ENCODE measurements at places on chromosomes 4 and X. TPM values are rescaled to one million over a fixed set of nuclear protein-coding genes. Genes with fewer than 3 reads are reported as not detected.
A peak's percentile ranks its signal among the peaks of the same experiment; 100 is the strongest.

GRCh38 chr4:6192245-6192644 lies 8.1 kb downstream of the JAKMIP1 start:
- no peaks in the 10 kb centered on the region for H3K36me3 ChIP-seq
- peaks cover 5% of the 10 kb centered on the region for H3K27me3 ChIP-seq
- DNase-seq, result no peak

DNA sequence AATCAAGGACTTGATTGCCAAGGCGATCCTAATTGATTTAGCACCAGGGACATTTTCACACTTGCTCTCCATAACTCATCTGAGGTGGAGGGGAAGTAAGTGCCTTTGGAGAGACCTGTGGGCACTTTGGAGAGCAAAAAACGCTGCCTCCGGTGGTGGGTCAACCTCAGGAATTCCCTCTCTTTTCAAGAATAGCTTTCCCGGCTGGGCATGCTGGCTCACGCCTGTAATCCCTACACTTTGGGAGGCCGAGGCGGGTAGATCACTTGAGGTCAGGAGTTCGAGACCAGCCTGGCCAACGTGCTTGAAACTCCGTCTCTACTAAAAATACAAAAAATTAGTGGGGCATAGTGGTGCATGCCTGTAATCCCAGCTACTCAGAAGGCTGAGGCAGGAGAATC lies 49.2 kb downstream of the PRPS1 start:
- peak overlapping the region; percentile 82 for H3K4me3 ChIP-seq
- H3K36me3 ChIP-seq, result no peaks in the 10 kb centered on the region
- no peak for DNase-seq
- H3K4me1 ChIP-seq, result peaks cover 55% of the 10 kb centered on the region
- H3K27me3 ChIP-seq, result no peaks in the 10 kb centered on the region

DNA sequence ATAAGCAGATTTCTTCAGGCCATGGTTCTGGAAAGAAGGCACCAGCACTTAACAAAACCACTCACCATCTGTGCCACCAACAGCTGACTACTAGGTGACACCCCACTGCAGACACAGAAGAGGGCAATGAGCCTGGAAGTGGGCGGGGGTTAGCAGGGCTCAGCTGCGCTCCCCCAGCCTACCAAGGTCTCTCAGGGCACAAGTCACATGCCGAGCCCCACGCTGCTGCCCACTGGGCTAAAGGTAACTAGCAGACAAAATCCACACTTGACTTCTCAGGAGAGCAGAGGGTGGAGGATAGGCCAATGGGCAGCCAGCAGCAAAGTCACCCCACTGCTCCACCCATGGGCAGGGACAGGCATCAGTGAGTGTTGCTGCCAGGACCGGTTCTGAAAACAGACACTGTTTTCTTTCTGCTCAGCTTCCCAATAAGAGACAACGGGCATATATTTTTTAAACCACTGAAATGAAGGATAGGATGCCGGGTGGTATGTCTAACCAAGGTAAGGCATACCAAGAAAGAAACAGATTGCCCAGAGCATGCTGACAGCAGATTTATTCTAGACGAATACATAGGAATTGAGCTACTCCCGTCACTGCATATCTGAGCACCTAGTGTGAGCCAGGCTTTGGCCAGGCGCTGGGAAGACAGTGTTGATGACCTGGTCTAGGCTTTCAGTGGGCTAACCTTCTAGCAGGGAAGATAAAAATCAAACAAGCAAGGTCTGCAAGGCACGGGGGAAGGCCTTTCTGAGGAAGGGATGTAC lies 20.1 kb downstream of the ACSL1 start:
- H3K4me1 ChIP-seq, result peaks cover 25% of the 10 kb centered on the region
- no peak for DNase-seq
- no peak overlapping the region for H3K27ac ChIP-seq
- H3K36me3 ChIP-seq, result no peaks in the 10 kb centered on the region

DNA sequence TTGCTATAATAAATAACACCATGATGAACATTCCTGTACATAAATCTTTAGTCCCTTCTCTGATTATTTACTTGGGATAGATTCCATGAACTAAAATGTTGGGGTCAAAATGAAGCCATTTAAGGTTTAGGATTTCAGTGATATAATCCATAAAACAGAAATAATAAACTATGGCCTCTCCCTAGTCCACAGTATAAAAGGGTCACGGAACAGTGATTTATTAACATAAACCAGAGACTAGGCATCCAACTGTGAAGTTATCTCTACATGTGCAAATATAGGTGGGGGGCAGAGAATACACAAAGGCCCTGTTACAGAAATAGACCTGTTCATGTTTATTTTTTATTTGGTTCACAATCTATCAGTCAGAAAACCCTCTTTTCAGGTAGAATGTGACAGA lies 499.1 kb upstream of the SLIT2 start:
- H3K4me3 ChIP-seq, result no peak overlapping the region
- no peaks in the 10 kb centered on the region for H3K4me1 ChIP-seq
- DNase-seq, result no peak

- H3K4me1 ChIP-seq, result no peaks in the 10 kb centered on the region
- H3K27ac ChIP-seq, result no peak overlapping the region
- H3K36me3 ChIP-seq, result no peaks in the 10 kb centered on the region
- no peak for DNase-seq
These were observed 360.4 kb upstream of the AGA start for GRCh38 chr4:177802661-177803060.

- H3K36me3 ChIP-seq, result no peaks in the 10 kb centered on the region
- no peak overlapping the region for H3K27ac ChIP-seq
- no peaks in the 10 kb centered on the region for H3K27me3 ChIP-seq
- H3K4me3 ChIP-seq, result no peak overlapping the region
- DNase-seq, result no peak
These were observed 253.6 kb downstream of the CBLL2 start for GRCh38 chrX:22526339-22526738.

- no peaks in the 10 kb centered on the region for H3K4me1 ChIP-seq
- H3K27me3 ChIP-seq, result no peaks in the 10 kb centered on the region
- H3K36me3 ChIP-seq, result no peaks in the 10 kb centered on the region
- no peak overlapping the region for H3K4me3 ChIP-seq
- H3K27ac ChIP-seq, result no peak overlapping the region
These were observed 470.0 kb downstream of the FAT4 start for GRCh38 chr4:125784741-125785140.

DNA sequence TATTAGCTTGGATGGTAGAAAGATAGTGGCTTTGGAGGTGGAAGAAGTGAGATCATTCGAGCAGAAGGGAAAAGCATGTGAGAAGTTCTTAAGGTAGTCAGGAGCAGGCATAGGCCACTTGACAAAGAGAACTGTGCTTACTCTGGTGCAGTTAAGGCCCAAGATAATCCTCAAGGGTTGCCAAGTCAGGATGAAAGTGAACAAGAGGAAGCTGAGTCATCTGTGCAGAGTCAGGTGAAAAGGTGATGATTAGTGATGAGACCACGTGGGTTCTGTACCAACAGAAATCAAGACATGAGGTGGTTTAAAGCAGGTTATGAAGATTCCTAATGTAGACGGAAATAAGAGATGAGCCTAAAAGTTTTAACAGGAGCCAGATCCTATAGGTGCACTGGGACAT lies 369.8 kb downstream of the DTHD1 start:
- H3K27ac ChIP-seq, result no peak overlapping the region
- no peaks in the 10 kb centered on the region for H3K4me1 ChIP-seq
- DNase-seq, result no peak

DNA sequence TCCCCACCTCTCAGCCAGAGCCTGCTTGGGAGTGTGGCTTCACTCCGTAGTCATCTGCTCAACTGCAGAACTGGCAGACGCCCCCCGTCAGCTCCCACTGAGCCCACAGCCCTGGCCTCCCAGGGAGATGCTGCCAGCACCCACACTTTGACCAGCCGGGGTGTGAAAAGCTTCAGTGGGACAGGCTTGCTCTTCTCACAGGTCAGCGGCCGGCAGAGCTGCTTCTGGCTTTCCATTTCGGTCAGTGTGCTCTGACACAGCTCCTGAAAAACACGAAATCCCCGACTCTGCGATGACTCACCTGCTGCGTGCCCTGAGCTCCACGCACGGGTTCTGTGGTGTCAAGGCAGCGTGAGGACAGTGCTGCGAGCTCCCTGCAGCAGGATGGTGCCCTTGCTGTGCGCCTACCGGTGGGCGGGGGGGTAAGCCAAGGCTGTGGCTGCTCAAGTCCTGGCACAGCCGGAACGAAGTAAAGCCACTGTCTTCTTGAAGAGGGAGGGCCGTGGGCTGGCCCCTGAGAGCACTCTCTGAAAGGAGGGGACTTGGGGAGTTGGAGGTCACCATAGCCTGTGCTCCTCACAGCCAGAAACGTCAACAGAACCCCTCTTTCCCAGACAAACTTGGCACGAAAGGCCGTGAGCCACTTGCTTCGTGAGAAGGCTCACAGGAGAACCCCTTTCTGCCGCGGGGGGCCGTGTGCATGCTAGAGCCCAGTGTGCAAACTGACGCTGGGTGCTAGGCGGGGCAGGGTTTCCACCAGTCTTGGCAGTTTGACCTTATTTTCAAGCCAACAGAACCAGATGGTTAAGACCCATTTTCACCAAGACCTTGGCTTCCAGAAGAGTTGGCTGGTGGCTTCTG lies 23.6 kb downstream of the NOP14 start:
- H3K27ac ChIP-seq, result no peak overlapping the region
- H3K27me3 ChIP-seq, result no peaks in the 10 kb centered on the region
- peaks cover 64% of the 10 kb centered on the region for H3K36me3 ChIP-seq
- H3K4me3 ChIP-seq, result no peak overlapping the region

DNA sequence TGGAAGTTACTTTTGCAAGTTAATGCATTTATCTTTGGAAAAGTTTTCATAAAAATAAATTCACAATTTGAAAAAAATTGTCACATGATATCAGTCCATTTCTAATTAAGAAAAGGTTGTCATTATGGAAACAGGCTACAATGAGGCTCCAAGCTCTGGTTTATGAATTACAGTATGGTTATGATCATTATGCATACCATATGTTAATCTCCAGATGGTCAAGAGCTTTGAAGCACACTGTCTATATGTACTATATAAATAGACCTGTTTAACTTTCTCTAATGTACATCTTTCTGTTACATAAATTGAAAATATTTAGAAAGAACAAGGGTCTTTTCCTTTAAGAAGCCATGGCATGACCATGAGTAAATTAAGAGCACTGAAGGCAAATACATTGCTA lies 2338.8 kb downstream of the PCDH7 start:
- H3K27me3 ChIP-seq, result no peaks in the 10 kb centered on the region
- H3K4me3 ChIP-seq, result no peak overlapping the region
- DNase-seq, result no peak

DNA sequence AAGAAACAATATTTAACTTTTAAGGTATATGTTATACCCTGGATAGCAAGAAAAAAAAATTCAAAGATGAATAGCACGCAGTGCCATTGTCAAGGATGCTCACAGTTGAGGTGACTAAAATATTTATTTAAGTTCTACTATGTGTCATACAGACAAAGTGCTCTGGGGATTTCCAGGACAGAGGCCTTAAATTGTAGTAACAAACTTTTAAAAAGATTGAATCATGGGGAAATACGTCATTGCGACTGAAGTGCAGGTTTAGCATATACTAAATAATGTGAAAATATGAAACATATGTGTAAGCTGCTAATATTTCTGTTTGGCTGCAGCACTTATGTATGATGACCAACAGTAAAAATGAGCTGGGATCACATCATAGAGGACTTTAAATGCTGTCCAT lies 748.0 kb upstream of the PCDH7 start:
- no peaks in the 10 kb centered on the region for H3K36me3 ChIP-seq
- no peaks in the 10 kb centered on the region for H3K4me1 ChIP-seq
- no peaks in the 10 kb centered on the region for H3K27me3 ChIP-seq
- no peak overlapping the region for H3K27ac ChIP-seq
- no peak for DNase-seq

DNA sequence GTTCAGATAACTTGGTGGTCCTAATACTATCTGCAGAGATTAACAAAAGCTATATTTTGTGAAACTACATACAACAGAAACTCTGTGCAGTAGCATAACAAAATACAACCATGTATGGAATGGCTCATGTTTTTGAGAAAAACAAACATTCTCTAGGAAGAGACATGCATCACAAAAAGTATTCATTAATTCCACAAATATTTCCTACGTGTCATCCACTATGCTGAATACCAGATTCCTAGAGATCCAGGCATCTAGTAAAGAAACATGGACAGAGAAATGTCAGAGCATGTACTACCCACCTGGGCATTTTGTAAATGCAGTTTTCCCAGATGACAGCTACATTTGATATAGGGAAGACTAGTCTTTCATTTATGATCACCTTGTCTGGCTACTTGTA lies 248.1 kb downstream of the OPHN1 start:
- H3K36me3 ChIP-seq, result no peaks in the 10 kb centered on the region
- DNase-seq, result no peak
- no peak overlapping the region for H3K4me3 ChIP-seq
- no peaks in the 10 kb centered on the region for H3K4me1 ChIP-seq
- no peaks in the 10 kb centered on the region for H3K27me3 ChIP-seq

- peak overlapping the region; percentile 84 for H3K4me3 ChIP-seq
- peak overlapping the region; percentile 65 for H3K27ac ChIP-seq
- no peaks in the 10 kb centered on the region for H3K4me1 ChIP-seq
- H3K36me3 ChIP-seq, result no peaks in the 10 kb centered on the region
- no peak for DNase-seq
- H3K27me3 ChIP-seq, result no peaks in the 10 kb centered on the region
These were observed 2.2 kb downstream of the GRIA2 start for GRCh38 chr4:157222771-157223160.

- H3K27ac ChIP-seq, result no peak overlapping the region
- peaks cover 4% of the 10 kb centered on the region for H3K4me1 ChIP-seq
- H3K4me3 ChIP-seq, result no peak overlapping the region
- DNase-seq, result no peak
- no peaks in the 10 kb centered on the region for H3K36me3 ChIP-seq
- no peaks in the 10 kb centered on the region for H3K27me3 ChIP-seq
These were observed 631.5 kb downstream of the RAB28 start for GRCh38 chr4:12852338-12853307.

DNA sequence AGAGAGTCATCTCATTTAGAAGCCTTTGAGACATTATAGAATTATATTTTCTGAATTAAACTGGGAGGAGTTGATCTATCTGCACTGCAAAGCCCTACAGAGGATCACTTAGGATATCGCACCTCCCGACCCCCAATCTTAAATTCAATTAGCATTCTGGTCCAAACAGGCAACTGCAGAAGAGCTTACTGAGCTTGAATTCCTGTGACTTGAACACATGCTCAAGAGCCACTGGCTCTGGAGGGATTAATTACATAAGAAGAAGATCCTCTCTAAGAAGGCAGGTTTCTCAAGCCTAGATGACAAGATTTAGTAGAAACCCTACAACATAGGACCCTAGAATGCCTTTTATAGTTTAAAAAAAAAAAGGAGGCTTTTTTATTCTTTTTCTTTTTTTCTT lies 548.9 kb downstream of the ARAP2 start:
- H3K4me1 ChIP-seq, result no peaks in the 10 kb centered on the region
- no peak overlapping the region for H3K4me3 ChIP-seq

- H3K4me3 ChIP-seq, result no peak overlapping the region
- H3K4me1 ChIP-seq, result no peaks in the 10 kb centered on the region
- DNase-seq, result no peak
- H3K27ac ChIP-seq, result no peak overlapping the region
- H3K36me3 ChIP-seq, result no peaks in the 10 kb centered on the region
These were observed 49.0 kb upstream of the CDKN2AIP start for GRCh38 chr4:183395395-183395794.

Gene LUZP4
- total RNA-seq, result not detected

Gene C4orf51
- not detected for total RNA-seq

Gene MTMR8
- 3.5 TPM for total RNA-seq

Gene EVC
- 65.1 TPM for total RNA-seq

Gene RNF128
- total RNA-seq, result not detected

Gene SATL1
- not detected for total RNA-seq

Gene BANK1
- 0.85 TPM for total RNA-seq

Gene SSX1
- not detected for total RNA-seq

Gene TSPAN7
- 17.7 TPM for total RNA-seq

Gene SSX3
- total RNA-seq, result not detected
